WTC11 (cell line): ENCODE measurements at places on chromosomes 13 and 19. TPM values are rescaled to one million over a fixed set of nuclear protein-coding genes. Genes with fewer than 3 reads are reported as not detected.

Gene SLC7A10
- total RNA-seq, result 4.2 to 4.9 TPM (median 4.4 TPM) in 3 replicates

Gene CYP2S1
- 173 to 191 TPM (median 188 TPM) in 3 replicates for total RNA-seq

Gene MBOAT7
- total RNA-seq, result 109 to 126 TPM (median 113 TPM) in 3 replicates

Gene SHD
- total RNA-seq, result 2.0 to 3.6 TPM (median 3.4 TPM) in 3 replicates

Gene ZNF99
- 0.02 to 0.05 TPM in 2 of 3 replicates, not detected in the other for total RNA-seq

Gene ZNF420
- total RNA-seq, result 10.4 to 14.9 TPM (median 12.3 TPM) in 3 replicates

Gene LAIR1
- 0.18 to 0.60 TPM (median 0.37 TPM) in 3 replicates for total RNA-seq

DNA sequence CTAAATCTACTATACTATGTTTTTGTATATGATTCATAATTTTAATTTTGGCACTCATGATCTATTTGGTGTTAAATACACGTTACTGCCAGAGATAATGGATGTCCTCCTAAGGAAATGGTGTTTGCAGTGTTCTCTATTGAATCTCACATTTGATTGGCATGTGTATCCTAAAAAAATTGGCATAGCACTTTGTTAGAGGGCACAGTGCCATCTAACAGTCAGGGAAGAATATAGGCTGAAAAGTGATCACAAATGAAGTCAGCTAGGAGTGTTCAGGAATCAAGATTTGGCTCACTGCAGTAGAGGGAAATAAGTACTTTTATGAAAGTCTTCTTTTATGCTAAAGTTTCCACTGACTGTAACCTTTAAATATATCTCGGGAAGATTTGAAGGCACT lies 624.6 kb downstream of the GPC6 start:
- no peak for DNase-seq

DNA sequence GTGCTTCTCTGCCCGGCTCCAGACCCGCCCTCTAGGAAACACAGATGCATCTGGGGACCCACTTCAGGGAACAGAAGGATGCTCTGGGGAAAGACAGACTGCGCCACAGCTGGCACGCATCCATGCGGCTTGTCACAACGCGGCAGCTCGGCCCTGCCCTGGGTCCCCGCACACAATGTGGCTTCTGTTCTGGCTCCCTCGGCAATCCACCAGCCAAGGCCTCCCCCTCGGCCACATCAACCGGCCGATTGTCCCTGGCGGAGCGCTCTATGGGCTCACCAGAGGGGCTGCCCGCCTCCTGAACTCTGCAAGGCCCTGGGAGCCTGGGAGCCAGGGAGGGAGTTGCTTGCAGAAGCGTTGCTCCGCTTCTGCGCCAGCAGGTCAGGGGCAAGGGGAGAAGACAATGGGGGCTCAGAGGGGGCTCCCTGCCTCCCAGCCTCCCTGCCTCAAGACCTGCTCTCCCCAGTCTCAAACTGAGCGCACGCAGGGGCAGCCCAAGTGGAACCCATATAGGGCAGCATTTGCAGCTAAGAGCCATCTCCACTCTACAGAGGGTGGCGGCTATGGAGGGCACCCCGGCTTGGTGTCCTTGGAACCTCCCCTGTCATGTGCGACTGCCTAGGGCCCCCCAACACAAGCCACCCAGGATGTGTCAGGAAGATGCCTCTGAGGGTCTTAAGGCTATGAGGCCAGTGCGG lies 37.9 kb downstream of the MLLT1 start:
- DNase-seq, result no peak

DNA sequence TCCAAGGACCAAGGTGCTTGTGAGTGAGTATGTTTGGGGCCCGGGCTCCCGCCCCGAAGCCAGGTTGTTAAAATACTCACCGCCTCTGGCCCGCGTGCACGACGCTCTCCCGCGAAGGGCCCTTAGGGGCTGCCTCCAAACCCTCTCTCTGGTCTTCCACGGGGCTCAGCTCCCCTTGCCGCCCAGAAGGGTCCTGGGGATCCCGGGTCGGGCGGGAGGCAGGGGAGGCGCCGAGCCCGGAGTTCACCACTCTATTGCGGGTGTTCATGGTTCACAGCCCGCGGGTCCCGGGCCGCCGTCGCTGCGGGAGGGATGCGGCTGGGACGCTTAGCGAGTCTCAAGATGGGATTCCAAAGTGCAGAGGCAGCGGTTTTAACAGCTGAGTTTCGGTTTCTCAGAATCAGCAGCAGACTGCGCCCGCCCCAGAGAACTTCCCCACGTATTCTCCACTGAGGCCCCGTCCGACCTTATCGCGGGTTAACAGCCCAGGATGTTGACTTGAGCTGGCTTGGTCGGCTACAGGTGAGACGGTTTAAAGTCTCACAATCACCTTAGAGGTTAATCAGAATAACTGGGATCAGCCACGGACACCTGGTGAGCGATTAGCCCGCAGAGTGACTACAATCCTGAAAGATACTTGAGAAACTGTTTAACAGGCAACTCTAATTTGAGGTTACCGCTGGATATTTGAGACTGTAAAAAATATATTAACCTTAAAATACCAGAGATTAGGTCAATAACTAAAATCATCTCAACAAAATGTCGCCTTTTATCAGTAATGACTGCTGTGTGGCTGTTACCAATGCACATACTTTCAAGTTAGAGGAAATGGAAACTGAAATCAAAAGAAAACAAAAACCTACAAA lies at the start of gene EPSTI1:
EPSTI1 (minus strand) TSS at position 344 of the 866 bp plus-strand sequence; CDS start at position 268, 76 bp downstream.
- peak; percentile 63 for DNase-seq

- DNase-seq, result no peak
These were observed 927 bp upstream of the TSHZ3 start for GRCh38 chr19:31350033-31350692.

DNA sequence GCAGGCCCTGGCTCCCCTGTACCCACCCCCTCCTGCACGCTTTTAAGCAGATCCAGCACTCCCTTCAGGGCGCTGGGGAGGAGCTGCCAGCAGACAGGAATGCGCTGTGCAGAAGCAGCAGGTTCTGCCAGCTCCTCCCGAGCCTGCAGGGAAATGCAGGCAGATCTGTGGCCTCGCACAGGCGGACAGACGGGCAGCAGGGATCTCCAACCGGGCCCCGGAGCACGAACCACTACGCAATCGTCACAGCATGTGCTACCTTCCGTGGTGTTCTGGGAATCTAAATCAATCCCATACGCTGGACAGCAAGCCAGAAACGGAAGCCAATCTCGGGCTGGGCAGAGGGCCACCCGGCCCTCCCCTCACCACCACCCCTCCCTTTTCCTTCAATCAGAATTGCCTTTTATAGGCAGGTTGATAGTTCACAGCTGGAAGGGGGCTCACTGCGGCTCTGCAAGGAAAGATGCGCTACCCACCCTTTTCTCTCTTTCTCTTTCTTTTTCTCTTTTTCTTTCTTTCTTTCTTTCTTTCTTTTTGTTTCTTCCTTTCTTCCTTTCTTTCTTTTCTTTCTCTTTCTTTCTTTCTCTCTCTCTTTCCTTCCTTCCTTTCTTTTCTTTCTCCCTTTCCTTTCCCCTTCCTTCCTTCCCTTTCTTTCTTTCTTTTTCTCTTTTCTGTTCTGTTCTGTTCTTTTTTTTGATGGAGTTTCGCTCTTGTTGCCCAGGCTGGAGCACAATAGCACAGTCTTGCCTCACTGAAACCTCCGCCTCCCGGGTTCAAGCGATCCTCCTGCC lies 99.9 kb downstream of the GNG7 start:
- peak; percentile 72 for DNase-seq

- DNase-seq, result no peak
These were observed 152.0 kb upstream of the IRS2 start for GRCh38 chr13:109938255-109938936.

GRCh38 chr13:23845105-23845725 lies 44.0 kb downstream of the MIPEP start:
- no peak for DNase-seq

GRCh38 chr13:98484289-98485219 lies 92.4 kb downstream of the STK24 start:
- peak; percentile 71 for DNase-seq

DNA sequence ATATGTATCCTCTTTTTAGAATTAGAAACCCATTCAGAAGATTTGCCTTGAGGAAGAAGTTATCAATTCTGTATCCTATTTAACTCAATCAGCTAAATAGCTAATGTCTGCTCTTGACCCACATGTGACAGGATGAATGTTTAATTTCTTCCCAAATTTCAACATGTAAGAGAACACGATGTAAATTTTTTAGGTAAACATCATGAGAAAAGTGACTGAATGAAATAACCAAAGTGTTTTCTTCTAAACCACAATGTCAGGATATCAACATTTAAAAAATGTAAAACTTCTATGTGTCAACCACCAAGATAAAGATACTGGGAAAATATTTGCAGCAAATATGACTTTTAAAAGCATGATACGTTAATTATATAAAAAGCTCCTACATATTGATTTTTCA lies 302.4 kb downstream of the DCT start:
- no peak for DNase-seq

- no peak for DNase-seq
These were observed 39.0 kb upstream of the KPNA3 start for GRCh38 chr13:49831455-49831854.

GRCh38 chr19:58546019-58546530 lies 2.2 kb downstream of the TRIM28 start:
- no peak for DNase-seq

DNA sequence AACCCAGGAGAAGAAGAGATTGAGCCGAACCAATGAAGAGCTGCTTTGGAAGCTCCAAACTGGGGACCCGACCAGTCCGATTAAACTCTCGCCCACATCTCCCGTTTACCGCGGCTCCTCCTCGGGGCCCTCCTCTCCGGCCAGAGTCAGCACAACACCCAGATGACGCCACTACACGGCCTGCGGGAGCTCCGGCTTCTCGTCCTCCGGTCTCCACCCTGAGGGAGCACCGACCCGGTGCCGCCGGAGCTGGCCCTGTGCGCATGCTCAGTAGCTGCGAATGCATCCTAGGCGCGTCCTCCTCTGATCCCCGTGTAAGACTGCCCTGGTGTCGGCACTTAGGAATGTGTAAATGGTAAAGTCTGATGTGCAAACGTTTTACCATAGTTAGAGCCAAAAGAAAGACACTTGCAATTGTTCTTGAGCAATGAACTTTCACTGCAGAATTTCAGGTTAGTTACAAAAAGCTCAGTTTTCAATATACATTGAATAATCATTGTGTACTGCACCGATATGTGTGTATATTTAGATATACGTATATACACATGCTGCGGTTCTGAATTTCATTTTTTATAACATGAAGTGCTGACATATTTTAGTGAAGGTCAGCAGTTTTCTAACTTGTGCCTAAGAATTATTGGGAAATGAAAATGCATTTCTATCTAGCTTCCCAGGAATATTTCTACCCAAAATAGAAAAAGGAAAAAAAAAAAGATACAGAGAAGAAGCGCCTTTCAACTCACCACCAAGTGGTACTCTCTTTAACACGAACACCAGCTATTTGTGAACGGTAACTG lies 92.2 kb downstream of the SLC7A1 start:
- peak; percentile 70 for DNase-seq

GRCh38 chr19:41944336-41944735 lies 14.8 kb downstream of the RABAC1 start:
- DNase-seq, result no peak

GRCh38 chr13:43846496-43847158 lies 32.9 kb downstream of the CCDC122 start:
- DNase-seq, result no peak

- DNase-seq, result no peak
These were observed 364.2 kb downstream of the IRS2 start for GRCh38 chr13:109422161-109422560.

DNA sequence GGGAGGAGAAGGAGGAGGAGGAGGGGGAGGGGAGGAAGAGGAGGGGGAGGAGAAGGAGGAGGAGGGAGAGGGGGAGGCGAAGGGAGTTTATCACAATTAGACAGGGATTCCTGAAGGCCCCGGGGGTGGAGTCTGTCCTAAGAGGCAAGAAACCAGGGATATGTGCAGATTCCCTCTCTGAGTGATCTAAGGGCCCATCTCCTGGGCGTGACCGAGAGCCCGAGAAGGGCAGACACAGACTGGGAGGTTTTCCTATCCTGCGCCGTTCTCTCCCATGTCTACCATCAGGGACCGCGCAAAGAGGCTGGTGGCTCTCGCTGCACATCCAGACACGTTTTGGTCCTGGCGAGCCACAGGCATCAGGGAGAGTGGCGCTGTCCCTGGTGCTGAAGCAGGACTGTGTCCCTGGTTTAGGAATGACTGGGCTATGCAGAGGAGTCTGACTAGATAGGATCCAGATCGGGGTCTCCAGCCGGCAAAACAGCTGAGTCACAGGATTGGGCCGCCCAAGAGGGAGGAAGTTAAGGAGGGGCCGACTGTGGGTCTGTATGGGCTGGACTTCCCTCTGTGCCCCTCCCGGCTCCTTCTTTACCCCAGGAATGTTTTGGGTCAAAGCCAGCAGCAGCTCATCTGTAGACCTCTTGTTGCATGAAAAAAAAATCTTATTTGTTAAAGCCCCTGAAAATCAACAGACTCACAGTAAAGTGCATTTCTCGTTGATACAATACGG lies 17.9 kb upstream of the ZNF175 start:
- DNase-seq, result peak; percentile 97

DNA sequence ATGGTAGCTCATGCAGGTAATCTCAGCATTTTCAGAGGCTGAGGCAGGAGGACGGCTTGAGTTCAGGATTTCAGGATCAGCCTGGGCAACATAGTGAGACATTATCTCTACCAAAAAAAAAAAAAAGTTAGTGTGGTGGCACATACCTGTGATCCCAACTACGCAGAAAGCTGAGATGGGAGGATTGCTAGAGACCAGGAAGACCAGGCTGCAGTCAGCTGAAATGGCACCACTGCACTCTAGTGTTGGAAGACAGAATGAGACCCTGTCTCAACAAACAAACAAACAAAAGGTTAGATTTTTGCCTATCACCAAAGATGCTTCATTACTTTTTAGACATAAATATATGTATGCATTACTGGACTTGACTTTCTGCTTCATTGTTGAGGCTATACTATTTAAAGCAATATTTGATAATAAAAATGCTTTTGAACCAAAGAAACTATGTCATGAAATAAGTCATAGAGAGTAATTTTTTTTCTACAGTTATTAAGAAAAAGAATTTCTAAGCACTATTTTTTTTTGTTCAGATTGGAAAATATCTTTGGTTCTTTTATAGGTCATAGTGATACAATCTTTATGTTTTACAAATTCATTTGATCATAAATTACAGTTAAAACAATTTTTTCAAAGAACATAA lies 1180.1 kb upstream of the ATXN8OS start:
- peak; percentile 66 for DNase-seq

DNA sequence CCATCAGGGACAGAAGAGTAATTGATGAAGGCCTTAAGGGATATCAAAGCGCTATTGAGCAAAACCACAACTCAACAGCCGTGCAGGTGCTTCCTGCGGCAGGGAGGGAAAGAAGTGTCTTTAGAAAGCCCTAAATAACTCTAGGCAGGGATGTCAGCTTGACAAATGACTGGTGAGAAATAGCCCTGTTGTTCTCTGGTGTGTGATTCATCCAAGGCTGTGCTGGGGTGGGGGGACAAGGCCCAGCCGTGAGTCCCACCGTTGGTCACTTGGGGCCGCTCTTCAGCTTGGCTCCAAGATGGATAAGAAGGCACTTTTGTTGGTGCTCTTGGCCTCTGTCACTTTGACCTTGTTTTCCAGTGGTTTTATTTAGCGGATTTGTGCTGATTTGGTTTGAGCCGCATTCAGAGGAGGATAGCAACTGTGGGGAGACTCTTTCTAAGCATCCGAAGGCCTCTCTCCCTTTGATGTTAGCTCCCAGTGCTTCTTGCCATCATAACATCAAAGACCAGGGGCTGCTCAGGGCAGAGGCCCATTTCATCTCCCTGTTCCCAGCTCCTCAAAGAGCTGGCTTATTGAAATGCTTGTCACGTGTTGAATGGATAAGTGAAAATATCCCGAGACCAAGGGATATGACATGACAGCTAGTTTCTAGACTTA lies 130.3 kb upstream of the SERP2 start:
- DNase-seq, result peak; percentile 67
